ENCODE measurements at places on chromosomes 6 and 20.

- DNase-seq, result no peak
These were observed 146.7 kb upstream of the MLN start for GRCh38 chr6:33950472-33950881.

DNA sequence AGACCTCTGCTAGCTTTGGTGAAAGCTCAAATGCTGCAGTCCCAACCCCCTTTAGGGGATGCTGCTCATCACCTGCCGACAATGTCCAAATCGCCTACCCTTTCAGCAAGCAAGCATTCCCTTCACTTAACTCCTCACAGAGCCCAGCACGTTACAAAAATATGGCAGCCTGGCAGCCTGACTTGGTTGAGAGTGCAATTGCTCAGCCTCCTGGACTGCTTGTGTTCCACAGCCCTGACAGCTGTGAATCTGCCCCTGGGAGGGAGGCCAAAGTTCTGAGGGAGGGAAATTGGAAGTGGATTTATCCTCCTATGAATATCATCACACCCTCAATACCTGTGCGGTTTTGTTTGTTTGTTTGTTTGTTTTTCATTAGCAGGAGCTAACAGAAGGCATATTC lies 231.0 kb downstream of the HIVEP2 start:
- no peak for DNase-seq

DNA sequence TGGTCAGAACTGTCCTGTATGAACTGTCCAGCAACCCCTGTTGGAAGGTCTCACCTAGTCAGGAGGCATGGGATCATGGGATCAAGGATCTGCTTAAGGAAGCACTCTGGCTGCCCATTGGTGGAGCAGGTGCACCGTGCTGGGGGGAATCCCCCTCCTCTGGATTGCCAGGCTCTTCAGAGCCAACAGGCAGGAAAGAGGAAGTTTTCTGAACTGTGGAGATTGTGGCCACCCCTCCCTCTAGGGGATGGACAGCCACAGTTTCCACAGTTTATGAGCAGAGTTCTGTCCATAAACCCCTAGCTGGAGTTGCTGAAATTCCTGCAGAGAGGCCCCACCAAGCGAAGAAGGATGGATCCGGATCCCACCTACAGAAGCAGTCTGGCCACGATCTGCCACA lies 13.0 kb upstream of the HLA-DQB1 start:
- DNase-seq, result no peak

DNA sequence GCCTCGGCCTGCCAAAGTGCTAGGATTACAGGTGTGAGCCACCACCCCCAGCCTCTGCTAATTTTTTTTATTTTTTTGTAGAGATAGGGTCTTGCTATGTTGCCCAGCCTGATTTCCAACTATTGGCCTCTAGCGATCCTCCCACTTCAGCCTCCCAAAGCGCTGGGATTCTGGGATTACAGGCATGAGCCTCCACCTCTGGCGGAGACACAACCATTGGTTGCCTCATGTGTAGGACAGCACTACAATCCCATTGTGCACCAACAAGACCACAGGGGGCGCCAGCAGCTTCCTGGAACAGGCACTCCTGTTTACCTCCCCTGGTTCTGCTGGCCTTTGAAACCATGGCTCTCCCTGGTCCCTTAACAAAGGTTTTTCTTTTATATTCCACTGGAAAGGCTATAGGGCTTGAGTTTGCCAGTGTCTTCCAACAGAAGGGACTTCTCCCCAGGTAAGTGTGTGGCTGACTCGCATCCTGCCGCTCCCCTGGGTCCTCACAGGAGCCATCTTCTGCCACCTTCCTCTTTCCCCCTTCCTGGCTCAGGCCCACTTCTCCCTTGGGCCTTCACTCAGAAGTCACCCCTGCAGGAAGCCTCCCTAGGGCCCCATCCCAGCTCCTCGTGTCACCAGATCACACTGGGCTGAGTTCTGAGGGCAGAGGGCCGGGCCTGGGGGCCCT lies 39.2 kb upstream of the TLDC2 start:
- DNase-seq, result peak; percentile 62

DNA sequence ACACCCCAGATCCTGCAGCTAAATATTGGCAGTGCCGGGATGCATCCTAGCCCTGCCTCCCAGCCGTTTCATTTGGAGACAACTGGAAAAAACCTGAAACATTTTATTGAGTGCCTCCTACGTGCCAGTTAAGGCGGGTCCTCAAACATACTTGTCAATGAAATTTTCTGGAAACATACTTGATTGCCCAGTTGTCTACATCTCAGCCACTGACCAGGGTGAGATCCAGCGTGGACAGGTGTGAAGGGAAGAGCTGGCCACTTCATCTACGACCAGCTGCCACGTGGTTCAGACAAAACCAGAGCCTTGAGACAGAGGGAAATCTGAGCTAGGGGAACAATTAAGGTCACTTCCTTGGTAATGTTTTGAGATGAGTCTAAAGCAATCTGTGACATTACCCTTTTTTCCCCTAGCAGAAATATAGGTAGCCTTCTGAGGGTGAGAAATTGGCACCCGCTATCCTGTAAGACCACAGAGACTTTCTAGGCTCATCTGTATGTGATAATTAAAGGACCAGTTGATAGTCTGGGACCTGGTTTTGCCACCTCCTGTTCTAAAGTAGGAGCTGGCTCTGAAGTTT lies 116.3 kb upstream of the MTHFD1L start:
- no peak for DNase-seq

GRCh38 chr6:11174242-11174611 lies 58.2 kb downstream of the NEDD9 start:
- no peak for DNase-seq

DNA sequence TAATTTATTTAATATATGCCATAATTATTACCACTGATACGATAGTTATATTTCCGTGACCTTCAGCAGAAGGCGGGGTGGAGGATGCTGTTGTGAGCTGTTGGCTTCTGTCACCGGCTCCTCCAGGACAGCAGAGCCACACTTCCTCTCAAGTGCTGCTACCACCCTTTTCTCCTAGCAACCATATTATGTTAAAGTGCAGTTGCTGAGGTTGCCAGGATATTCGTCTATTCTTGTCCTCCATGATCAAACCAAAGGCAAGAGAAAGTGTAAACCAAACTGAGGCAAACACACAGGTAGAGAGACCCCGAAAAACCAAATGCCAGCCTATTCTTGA lies 27.8 kb downstream of the RGS17 start:
- DNase-seq, result no peak

Measured in fibroblast of skin of back (primary cell).